CD8-positive, alpha-beta memory T cell (primary cell): ENCODE measurements at places on chromosomes 3 and 15. TPM values are rescaled to one million over a fixed set of nuclear protein-coding genes. Genes with fewer than 3 reads are reported as not detected.

Gene DUOX2
- total RNA-seq, result not detected

Gene FAM81A
- 0.83 TPM for total RNA-seq

Gene MOBP
- total RNA-seq, result not detected

DNA sequence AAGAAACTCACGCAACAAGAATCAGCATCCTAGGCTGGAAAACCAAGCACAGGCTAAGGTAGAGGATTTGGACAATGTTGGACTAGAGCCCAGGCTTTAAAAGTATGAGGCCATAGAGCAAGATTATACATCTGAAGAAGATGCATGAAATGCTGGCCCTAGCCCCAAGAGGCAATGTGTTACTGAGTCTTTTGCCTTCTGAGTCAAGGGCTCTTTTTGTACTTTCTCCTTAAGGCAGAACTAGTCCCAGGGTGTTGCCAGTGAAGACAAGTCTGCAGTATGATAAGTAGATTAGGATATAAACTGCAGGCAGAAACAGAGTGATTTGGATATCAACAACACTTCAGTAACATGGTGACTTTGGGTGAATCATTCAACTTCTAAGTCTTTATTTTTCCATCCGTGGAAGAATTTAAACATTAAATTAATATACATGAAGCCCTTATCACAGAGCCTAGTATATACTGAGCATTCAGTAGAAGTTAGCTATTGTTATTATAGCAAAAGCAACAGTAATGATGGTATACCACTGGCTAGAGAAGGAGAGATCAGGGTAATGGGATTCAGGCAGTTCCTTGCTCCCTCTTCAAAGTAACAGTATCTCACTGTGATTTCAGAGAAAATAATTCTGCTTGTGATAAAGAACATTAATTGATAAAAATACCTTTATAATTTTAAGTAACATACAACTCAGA, 99.9 kb upstream of the MLF1 start:
- no peak overlapping the region for H3K4me3 ChIP-seq
- no peaks in the 10 kb centered on the region for H3K36me3 ChIP-seq
- no peak for DNase-seq
- no peaks in the 10 kb centered on the region for H3K4me1 ChIP-seq
- no peak overlapping the region for H3K27ac ChIP-seq

DNA sequence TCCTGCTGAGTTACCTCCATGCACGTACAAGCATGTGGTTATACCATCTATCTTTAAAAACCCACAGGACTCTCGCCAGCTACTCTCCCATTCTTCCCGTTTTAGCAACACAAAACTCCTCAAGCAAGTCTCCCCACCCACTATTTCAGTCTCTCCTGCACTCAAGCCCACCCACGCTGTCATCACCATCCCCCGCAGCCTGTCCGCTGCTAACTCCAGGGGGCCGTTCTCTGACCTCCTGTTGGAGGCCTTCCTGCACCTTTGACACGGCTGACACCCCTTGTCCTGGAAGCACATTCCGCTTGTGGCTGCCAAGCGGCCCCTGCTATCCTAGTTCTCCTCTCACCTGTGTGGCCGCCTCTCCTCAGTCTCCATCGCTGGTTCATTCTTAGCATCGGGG, 7.5 kb upstream of the PCSK6 start:
- no peaks in the 10 kb centered on the region for H3K27me3 ChIP-seq
- H3K27ac ChIP-seq, result no peak overlapping the region
- no peaks in the 10 kb centered on the region for H3K4me1 ChIP-seq
- no peak overlapping the region for H3K4me3 ChIP-seq
- no peak for DNase-seq
- H3K36me3 ChIP-seq, result no peaks in the 10 kb centered on the region

DNA sequence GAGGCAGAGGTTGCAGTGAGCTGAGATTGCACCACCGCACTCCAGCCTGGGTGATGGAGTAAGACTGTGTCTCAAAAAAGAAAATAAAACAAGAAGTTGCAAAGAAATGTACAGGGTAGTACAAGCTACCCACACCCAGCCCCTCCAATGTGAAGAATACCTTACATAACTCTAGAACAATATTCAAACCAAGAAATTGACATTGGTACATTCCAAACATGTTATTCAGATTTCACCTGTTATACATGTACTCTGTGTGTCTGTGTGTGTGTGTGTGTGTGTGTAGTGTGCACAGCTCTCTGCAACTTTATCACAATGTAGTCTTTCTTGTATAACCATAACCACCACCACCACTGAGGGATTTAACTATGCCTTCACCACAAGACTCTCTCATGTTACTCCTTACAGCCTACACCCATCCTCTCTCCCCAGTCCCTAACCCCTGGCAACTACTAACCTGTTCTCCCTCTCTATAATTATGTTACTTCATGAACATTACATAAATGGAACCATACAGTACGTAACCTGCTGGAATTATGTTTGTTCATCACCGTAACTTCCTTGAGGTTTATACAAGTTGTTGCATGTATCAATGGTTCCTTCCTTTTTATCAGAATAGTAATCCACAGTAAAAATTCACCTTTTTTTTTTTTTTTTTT, 16.2 kb upstream of the TJP1 start:
- peaks cover 4% of the 10 kb centered on the region for H3K27me3 ChIP-seq
- no peak overlapping the region for H3K4me3 ChIP-seq
- H3K4me1 ChIP-seq, result no peaks in the 10 kb centered on the region
- H3K36me3 ChIP-seq, result no peaks in the 10 kb centered on the region

DNA sequence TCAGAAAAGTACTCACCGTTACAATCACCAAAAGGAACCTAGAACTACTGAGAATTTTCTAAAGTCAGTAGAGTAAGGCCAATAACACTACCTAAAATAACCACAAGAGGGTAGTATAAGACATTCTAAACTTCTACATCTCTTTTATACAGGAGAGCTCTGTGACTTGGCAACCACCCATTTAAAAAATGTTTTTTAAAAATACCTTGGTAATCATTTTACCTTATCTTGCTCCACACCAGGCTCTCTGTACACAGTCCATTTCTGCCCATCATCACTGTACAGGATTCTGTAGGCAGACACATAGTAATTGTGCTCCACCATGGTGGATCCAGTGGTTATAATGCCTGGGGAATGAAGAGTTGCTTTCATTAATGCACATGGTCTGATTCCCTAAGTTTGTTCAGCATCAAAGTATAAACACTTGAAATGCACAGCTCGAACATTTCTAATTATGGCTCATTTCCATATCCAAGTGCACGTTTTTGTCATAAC, 54.5 kb downstream of the ST3GAL6 start:
- H3K27ac ChIP-seq, result no peak overlapping the region
- no peak for DNase-seq
- H3K36me3 ChIP-seq, result no peaks in the 10 kb centered on the region
- H3K4me3 ChIP-seq, result no peak overlapping the region
- H3K27me3 ChIP-seq, result no peaks in the 10 kb centered on the region

DNA sequence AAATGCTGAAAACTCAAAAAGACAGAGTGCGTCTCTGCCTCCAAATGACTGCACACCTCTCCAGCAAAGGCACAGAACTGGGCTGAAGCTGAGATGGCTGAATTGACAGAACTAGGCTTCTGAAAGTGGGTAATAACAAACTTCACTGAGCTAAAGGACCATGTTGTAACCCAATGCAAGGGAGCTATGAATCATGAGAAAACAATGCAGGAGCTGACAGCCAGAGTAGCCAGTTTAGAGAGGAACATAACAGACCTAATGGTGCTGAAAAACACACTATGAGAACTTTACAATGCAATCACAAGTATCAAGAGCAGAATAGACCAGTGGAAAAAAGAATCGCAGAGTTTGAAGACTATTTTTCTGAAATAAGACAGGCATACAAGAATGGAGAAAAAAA, 10.1 kb upstream of the AVEN start:
- no peak for DNase-seq
- no peak overlapping the region for H3K27ac ChIP-seq
- no peaks in the 10 kb centered on the region for H3K27me3 ChIP-seq
- H3K4me1 ChIP-seq, result no peaks in the 10 kb centered on the region

DNA sequence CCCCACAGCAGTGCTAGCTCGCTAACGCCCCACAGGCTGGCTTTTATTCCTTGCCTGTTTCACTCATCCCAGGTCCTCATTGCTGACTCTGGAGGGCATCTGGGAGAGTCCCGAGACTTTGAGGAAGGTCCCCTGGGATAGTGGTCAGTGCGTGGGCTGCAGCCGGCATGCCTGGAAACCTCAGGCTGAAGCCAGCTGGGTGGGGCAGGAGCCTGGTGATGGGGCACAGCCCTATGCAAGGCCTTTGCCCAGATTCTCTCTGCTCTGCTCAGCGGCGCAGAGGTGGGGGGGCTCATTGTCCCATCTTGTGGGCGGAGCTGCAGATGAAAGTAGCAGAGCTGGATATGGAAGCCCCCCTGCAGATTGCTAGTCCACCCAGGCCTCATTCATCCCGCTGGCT, 55.7 kb upstream of the SMAD6 start:
- H3K27ac ChIP-seq, result no peak overlapping the region
- no peak for DNase-seq
- no peaks in the 10 kb centered on the region for H3K27me3 ChIP-seq
- H3K4me1 ChIP-seq, result no peaks in the 10 kb centered on the region
- H3K36me3 ChIP-seq, result no peaks in the 10 kb centered on the region

DNA sequence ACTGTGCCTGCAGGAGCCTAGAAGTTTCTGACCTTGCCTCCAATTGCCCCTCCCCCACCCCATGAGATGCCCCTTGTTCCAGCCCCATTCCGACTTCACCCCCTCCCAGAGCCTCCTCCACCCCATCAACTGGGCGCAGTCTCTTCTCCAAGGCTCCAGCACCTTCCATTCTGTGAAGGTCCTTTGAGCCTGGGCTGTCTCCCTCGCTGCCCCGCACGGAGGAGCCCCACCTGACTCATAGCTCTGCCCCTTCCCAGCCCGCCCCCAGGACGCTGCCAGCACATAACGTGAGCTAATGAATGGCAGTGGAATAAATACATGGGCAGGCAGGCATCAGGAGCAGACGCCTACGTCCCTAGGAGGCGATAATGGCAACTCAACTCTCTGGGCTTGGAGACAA, 113.1 kb downstream of the NUP210 start:
- DNase-seq, result no peak
- H3K4me1 ChIP-seq, result no peaks in the 10 kb centered on the region
- no peak overlapping the region for H3K4me3 ChIP-seq
- no peaks in the 10 kb centered on the region for H3K36me3 ChIP-seq

DNA sequence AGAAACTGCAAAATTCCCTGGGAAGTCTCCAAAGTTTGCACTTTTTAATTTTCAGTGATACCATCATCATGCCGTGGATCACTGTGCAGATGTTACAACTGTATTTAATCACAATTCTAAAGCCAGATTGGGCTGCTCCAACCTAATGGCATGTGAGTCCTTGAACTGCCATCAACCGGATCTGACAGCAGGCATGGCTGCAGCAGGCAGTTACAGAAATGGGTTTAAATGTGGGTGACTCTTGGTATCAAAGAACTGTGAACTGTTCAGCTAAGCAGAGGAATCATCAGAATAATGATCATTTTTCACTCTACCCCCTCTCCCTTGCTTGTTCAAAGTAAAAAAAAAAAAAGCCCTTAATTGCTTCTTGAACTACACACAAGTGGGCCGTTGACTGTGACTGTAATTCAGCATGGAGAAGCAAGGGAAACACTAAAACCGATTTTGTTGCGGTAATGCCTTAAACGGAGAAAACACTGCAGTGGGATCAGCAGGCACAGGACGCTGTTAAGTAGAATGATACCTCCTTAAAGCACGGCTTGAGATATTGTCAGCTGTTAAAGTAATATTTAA, 152.4 kb downstream of the RORA start:
- no peak overlapping the region for H3K4me3 ChIP-seq
- no peaks in the 10 kb centered on the region for H3K4me1 ChIP-seq
- no peak for DNase-seq
- no peak overlapping the region for H3K27ac ChIP-seq
- no peaks in the 10 kb centered on the region for H3K27me3 ChIP-seq
